Stimulated activated CD8-positive, alpha-beta memory T cell treated with anti-CD3 and anti-CD28 coated beads, Interleukin-4, amount 100 ng/mL, for 1 hour (primary cell): ENCODE measurements at places on chromosomes 3 and 15.

DNA sequence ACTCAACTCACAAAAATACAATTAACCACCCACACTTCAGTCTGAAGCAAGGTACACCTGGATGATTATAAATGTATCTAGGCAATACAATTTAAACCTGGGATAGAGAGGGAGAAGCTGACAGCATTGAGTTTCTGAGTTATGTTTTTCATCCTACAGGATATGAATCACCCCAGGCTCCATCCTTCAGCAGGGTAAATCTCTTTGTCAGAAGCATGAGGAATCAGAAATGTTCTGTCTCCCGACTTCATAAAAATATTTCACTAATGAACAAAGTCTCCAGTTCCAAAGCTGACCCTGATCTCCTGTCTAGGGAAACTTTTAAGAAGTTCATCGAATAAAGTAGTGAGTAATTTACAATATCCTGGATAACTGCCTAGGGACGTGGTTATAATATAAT lies 25.5 kb upstream of the FRMD4B start:
- DNase-seq: no peak

- no peak for DNase-seq
Observed at GRCh38 chr3:82020282-82020681, 258.8 kb upstream of the GBE1 start.

DNA sequence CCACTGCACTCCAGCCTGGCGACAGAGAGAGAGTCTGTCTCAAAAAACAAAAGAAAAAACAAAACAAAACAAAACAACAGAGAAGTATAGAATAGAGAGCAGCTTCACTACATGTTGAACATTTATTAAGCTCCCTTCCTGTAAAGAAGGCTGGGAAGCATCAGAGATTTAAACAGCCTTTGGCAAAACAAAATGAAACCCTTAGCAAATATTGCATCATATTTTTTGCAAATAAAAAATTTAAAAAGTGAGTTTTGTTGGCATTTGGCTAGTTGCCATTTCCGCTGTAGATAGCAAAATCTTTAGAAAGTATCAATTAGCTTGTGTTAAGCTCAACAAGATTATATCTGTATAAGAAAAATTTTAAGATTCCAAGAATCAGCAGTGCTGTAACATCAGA lies 151.2 kb downstream of the SERPINI1 start:
- no peak for DNase-seq

GRCh38 chr15:97817276-97817890 lies 143.1 kb upstream of the ARRDC4 start:
- no peak for DNase-seq

DNA sequence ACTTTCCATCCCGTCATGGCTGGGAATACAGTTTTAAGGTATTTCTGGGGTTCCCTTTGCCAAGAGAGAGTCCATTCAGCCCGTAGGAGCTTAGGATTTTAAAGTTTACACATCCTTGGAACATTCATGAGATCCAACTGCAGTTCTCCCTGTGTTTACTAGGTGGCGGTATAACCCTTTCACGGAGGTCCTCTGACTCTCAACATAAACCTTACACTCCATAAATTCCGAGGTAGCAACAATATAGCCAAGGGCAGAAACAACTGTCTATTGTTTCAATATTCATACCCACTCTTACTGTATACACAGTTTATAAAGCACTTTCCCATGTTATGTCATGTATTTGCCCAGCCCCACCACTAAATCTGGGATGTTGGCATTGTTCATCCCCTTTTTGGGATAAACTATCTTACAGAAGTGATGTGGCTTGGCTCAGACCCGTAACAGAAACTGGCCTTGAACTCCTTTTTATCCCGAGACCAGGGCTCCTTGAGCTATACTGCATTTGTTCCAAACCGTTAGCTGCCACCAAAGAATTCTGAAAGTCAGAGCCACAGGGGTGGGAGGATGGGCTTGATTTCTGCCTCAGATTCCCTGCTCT lies 69.2 kb upstream of the COL6A5 start:
- no peak for DNase-seq

- no peak for DNase-seq
Observed at GRCh38 chr3:126051234-126051633, 32.7 kb downstream of the SLC41A3 start.

DNA sequence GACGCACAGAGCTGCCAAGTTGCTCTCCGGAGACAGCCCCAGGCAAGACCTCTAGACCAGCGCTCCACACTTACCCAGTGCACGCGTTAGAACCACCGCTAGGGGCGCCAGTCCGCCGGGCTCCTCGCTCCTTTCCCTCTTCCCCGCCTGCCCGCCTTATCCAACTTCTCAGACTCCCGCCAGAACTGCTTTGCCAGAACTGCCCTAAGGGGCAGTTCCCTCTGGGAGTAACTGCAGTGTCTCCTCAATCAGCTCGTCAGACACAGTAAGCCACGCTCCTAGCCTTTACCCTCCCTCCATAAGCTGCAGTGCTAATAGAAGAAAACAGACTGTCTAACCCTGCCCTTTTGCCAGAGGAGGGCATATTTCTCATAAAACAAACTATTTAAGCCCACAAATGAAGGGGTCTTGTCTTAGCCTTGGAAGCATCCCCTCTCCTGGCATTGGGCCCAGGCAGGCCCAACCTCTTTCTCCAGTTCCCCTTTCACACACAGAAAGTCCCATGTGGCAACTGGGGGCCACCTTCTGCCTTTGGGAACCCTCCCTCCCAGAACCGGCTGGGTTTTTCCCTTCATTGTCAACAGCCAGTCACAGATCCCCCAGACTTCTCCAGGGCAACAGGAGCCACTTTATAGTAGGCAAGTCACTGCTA lies 3.7 kb downstream of the BMF start:
- peak; percentile 64 for DNase-seq

GRCh38 chr15:59322056-59322759 lies 50.5 kb downstream of the MYO1E start:
- DNase-seq: no peak

GRCh38 chr3:165192610-165193192 lies 3.5 kb downstream of the SLITRK3 start:
- no peak for DNase-seq

GRCh38 chr15:41627203-41627602 lies 33.0 kb upstream of the MGA start:
- DNase-seq: no peak

DNA sequence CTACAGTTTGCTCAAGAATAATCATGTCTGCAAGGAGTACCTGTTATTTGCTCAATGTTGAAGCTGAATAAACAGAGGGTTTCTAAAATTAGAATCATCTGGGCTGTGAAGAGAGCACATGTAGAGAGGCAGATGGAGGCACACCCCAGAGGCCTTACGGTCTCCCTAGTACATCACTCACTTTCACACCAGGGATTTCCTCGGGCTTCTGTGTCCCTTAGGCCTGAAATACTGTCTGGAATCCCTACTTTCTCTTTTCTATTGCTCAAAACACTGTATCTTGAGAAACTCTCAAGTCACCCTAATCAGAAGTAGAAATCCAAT lies 473.7 kb upstream of the ROBO2 start:
- no peak for DNase-seq

DNA sequence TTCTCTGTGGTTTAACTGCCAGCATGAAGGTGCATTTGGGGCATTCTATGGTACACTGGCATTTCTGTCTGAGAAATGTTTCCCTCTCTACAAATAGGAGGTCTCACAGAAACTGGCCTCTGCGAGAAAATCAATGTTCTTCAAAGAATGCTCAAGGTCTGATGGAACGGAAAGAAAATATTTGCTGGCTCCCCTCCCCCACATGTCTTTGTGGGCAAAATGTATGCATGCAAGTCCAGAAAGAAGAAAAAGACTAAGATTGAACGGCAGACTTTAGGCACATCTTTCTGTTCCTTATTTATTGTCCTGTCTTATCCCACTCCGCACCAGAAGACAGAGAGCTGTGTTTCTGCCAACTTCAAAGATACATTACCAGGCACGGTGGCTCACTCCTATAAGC lies 83.9 kb upstream of the PSMD6 start:
- DNase-seq: no peak

GRCh38 chr15:68228143-68228970 lies 1.2 kb downstream of the CLN6 start:
- no peak for DNase-seq

DNA sequence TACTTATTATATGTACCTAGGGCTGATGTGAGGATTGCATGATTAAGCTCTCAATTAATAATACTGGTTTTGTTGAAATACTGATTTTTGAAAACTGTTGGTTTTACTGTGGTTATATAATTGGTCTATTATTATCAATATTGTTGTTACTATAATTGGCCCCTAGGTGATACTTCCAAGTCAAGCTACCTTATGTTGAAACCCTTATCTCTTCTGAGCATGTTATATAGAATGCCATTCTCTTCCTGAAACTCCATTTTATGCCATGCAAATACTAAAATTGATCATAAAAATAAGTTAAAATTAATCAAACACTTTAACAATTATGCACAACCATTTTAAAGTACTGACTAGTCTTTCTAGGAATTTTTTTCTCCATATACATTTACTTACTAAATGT lies 46.1 kb downstream of the BBS4 start:
- DNase-seq: no peak

GRCh38 chr3:54235998-54236397 lies 113.6 kb downstream of the CACNA2D3 start:
- DNase-seq: no peak

- DNase-seq: no peak
Observed at GRCh38 chr15:81052046-81052445, 51.3 kb downstream of the TLNRD1 start.

DNA sequence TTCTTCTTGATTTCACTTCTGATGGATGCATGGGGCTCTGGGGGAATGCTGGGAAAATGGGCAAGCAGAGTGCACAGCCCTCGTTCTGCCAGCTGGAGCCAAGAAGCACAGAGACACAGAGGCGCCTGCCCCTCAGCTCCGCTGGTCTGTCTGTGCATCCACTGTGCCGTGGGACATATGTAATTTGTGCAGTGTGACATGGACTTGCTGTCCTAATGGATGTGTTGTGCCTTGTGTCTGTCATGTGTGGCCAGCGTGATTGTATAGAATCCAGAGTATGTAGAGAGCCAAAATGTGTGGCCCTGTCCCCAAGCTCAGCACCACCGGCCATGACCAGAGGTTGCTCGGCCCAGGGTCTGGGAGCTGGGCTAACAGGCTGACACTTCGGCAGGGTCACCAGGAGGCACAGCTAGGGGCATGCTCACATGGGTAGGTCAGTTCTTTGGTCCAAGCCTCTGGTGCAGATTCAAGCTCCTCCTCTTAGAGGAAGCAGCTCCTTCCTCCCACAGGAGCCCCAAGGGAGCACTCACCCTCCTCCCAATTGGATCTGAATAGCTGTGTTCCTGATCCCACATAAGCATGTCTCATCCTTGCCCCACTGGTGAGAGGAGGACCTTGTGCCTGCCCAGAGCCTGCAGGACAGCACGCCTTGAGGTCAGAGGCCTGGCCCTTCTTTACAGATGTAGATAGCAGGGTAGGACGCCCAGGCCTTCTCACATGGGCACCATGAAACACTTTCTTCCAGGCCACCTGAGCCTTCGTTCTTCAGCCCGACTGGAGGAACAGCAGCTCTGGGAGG lies 100.8 kb upstream of the ABHD17C start:
- no peak for DNase-seq

GRCh38 chr3:16789344-16790120 lies 95.2 kb upstream of the PLCL2 start:
- DNase-seq: no peak

- DNase-seq: no peak
Observed at GRCh38 chr3:61414456-61414855, 146.9 kb upstream of the PTPRG start.

GRCh38 chr3:43326891-43327581 lies 40.7 kb downstream of the SNRK start:
- no peak for DNase-seq

DNA sequence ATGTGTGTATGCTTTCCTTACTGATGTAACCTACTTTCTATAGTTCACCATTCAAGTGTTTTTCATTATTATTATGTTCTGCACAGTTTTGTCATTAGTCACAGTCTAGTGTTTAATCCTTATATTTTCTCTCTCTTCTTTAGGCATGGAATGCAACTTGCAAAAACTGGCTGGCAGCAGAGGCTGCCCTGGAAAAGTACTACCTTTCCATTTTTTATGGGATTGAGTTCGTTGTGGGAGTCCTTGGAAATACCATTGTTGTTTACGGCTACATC lies 6.9 kb downstream of the SUCNR1 start:
- no peak for DNase-seq

DNA sequence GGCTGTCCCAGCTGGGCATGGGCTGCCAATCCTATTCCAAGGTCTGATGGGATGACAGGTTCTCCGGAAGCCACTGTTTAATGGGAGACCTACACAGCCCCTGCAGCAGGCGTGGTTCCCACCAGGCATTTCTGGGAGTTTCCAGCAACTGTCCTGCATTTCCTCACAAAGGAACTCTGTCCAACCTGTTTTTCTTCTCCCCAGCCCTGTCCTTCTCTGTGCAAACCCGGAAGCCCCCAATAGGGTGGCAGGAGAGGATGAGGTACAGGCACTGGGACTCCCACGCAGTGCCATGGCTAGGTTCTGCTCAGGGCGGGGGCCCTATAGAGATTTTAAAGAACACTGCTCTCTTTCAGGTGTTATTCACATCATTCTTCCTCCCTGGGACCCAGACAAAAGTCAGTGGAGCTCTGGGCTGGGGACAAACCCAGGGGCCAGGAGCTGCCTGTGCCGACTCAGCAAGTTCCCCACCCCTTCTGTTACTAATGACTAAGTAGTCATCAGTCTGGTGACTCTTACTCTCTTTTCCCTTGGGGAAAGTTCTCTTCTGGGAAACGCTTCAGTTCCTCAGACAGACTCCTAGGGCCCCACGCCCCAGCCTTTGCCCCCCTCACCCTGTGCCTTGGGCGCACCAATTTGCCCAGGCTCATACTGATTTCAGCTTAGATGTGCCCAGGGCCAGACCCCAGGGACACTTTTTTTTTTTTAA lies 97.7 kb downstream of the CD47 start:
- DNase-seq: no peak

DNA sequence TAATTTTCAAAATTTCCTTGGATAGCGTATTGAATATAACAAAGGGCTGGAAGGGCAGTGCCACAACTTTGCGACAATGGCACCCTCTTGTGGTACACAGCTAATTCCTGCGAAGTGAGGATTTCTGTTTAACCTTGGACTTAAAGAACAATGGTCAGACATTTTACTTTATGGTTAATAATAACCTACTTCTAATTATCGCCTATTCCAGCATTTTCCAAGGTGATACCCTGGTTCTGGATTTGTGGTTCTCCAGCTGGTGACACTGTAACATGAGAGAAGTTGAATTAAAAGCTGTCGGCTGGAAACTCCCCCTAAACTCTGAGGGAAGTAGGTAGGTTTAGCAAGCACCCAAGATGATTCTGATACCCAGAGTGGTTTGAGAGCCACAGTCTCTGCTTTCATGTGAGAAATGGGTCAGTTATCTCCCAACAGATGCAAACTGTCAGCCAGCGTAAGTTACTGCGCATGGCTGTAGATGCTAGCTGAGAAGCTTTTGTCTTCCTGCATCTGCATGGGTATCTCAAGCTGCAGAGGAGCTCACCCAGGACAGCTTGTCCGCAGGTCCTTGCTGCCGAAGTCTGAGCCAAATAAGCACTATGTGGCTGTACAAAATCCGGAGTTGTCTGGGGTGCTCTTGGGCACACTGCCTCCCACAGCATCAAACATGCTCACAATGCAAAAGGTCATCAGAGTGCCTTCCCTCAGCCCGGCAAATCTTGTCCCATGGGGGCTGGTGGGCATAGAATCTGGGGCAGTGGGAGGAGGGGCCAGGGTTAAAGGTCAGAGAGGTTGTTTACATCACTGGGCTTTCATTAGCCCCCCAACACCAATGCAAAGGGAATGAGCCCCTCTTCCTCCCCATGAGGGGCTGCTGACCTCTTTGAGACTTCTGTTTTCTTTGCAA lies 6.6 kb upstream of the CHSY1 start:
- DNase-seq: no peak
